ENCODE measurements at places on chromosomes 5 and 9. TPM values are rescaled to one million over a fixed set of nuclear protein-coding genes. Genes with fewer than 3 reads are reported as not detected.

ANKRD18A gene
- 0.95 TPM for total RNA-seq

SOWAHA gene
- 0.48 TPM for total RNA-seq

SPARC gene
- total RNA-seq: 5,536 TPM

TMEM171 gene
- total RNA-seq: not detected

CCDC192 gene
- total RNA-seq: not detected

MSMP gene
- 0.53 TPM for total RNA-seq

Measured in urinary bladder (tissue), 4 donors.